ENCODE measurements at places on chromosomes 2 and 18.

- no peak for DNase-seq
Observed at GRCh38 chr2:100791936-100792308, 28.0 kb upstream of the NPAS2 start.

- DNase-seq, result no peak
Observed at GRCh38 chr2:206084870-206085741, 868 bp downstream of the INO80D start.

DNA sequence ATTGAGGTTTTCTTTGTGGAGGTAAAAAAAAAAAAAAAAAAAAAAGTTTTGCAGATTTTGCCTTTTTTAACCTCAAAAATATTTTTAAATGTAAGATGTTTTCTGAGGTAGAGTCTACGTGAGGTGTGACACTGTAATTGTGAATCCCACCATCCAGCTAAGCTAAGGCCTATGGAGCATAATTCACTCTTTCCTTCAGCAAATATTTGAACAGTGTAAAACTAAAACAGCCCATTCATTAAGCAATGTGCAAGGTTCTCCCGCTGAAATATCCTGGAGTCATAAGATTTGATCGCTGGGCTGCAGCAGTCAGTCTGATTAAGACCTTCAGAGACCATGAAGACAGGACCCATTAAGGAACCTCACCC is 105.1 kb downstream of the HNRNPLL start:
- DNase-seq, result no peak

GRCh38 chr2:144256996-144257707 is 262.8 kb downstream of the ZEB2 start:
- DNase-seq, result no peak

- DNase-seq, result peak; percentile 14
Observed at GRCh38 chr2:111534910-111535352, 349.1 kb downstream of the ANAPC1 start.

DNA sequence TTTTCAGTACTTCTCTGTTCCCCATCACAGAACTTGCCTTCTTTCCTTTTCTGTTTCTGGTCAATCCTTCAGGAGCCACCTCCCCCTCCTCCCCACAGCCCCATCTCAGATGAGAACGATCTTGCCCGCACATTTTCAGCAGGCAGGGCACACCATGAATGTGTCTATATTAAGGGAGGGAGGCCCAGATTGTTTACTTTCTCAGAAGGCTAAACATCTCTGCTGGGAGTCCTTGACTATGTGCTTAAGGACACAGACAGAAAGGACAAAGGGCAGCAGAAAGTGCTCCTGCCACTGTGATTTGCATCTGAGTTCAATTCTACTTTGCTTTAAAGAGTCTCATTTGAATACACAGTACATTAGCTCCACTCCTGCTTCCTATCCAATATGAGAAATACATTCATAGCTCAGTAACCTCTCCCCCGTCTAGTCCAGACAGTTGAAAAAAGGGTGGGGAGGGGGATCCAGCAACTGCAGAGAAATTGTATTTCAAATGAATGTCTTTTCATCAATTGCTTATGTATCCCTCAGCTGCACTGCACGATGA is 175.0 kb upstream of the PARD3B start:
- no peak for DNase-seq

DNA sequence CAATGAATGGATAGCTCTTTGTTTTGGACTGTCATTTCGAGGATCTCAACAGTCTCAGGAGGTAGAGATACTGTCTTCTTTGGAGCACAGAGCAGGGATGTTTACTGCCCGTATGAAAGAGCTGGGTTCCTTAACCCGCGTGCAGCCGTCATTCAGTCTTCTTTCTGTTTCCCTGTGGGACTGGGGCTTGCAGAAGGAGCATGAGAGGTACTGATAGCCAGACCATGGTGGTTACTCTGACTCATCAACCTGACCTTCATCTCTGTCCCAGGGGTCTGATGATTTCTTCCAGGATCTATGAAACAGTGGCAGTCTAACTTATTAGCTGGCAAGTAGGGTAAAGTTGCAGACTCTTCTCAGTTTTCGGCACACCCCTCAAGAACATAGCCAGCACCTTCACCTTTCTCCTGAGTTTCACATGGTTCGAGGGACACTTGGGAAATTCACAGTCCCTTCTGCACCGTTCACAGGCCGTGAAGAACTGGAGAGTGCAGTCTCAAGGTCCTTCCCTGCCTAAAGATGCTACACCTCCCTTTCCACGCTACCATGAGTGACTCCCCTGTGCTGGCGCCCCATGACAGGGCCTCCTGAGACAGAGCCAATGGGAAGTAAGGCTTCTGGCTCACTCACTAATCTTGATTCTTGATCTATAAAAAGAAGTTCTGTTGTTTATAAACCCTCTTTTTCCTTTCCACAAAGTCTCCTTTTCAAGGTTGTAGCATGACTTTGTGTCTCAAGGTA is 226.2 kb downstream of the MC4R start:
- peak; percentile 31 for DNase-seq

Measured in brain microvascular endothelial cell (primary cell).